ENCODE measurements at places on chromosomes 11 and 22. TPM values are rescaled to one million over a fixed set of nuclear protein-coding genes. Genes with fewer than 3 reads are reported as not detected.

Gene INPP5J
- total RNA-seq, result 7.9 TPM

Gene XKR3
- not detected for total RNA-seq

Gene CEP126
- 4.7 TPM for total RNA-seq

Gene PGA4
- 1.0 TPM for total RNA-seq

- no peak for DNase-seq
Measured at GRCh38 chr11:112882494-112883381, 78.5 kb upstream of the NCAM1 start.

DNA sequence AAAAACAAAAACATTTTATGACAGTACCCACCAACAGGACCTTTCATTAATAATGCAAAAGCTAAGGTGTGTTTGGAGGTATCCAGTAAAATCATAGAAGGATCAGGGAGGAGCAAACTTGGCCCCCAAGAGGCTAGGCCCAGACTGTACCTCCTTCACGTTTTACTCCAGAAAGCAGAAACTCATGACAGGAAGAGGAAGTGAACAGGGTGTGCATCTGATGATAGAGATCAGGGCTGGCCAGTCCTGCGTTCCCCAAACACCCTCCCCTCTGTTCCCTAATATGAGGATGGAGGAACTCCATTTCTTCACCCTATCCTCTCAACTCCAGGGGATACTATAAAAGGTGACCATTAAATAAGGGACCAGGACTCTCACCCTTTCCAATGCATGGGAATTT, 10.2 kb upstream of the MS4A12 start:
- DNase-seq, result no peak

- no peak for DNase-seq
Measured at GRCh38 chr11:106277484-106277883, 200.0 kb downstream of the AASDHPPT start.

GRCh38 chr11:64372802-64373597, 14.0 kb downstream of the RPS6KA4 start:
- no peak for DNase-seq

- DNase-seq, result no peak
Measured at GRCh38 chr11:1770528-1770927, 6.8 kb upstream of the CTSD start.

DNA sequence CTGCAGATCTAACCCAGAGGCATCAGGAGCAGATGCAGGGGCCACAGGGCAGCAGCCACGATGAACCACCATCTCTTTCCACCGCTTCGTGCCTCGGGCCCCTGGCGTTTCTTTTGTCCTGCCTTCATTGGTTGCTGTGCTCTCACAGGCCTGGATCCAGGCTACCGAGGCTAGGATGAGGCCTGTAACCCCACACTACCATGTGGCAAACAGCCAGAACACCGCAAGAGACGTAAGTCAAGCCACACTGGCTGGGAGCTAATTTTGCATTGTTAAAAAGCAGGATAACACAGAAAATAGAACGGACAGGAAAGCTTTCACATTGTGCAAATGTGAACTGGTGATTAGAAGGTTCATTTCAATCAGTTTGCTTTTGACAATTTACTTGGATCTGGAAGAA, 15.7 kb upstream of the ARFGAP3 start:
- no peak for DNase-seq

DNA sequence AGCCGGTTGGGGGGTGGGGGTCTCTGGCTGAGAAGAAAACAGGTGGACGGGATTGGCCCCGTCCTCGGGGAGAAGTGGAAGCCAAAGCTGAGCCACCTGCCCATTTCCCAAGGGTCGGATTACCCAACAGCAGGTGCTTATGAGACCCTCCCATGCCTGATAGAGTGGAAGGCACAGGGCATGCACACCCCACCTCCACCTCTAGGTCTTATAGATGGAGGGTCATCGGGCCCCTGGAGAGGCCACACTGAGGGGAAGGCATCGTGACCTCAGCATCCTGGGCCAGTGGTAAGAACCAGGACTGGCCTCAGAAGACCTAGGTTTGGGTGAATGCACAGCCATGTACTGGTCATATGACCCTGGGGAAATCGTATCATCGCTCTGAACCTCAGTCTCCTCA, 85.9 kb downstream of the BUD13 start:
- DNase-seq, result no peak

DNA sequence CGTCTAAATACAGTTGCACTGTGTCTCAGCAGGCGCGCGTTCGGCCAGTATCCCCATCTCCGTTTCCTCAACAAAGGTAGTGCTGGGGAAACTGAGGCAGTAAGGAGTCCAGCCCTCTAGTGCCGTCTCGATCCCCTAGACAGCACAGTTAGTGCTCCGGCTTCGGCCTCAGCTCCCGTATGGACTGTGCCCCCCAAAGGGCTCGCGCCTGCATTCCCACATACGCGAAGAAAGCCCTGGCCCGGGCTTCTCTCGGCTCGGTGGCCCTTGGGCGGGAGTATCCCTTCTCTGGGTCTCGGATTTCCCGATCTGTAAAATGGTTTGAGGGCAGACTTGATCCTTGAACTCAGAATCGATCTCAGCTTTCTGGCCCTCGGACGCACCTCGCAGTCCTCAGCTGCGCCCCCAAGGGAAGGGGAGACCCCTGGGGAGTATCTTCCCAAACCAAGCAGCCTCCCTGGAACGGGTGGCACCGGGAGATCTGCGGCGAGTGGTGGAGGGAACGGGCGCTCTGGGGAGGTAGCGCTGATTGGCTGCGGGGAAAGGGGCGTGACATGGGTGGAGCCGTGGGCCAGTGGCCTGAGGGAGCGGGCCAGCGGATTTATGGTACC, 759 bp upstream of the PEX16 start:
- peak; percentile 88 for DNase-seq

DNA sequence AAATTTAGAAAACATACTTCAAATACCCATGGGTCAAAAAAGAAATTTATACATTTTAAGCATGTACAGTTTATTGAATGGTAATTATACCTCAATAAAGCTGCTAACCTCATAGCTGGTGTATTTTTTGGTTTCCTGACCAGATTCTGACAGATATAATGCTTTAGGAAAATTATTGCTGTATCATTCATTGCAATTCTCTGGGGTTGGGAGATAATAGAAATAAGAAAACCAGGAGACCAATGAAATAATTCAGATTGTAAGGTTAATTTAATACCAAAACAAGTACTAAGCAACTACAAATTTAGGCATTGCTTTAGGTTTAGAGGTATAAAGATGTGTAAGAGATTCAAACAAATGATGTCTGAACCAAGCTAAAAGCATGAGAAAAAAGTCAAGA, 120.1 kb downstream of the ENTHD1 start:
- DNase-seq, result no peak

- DNase-seq, result no peak
Measured at GRCh38 chr11:103433386-103434072, 324.3 kb downstream of the DYNC2H1 start.

- DNase-seq, result no peak
Measured at GRCh38 chr11:34775417-34775888, 140.7 kb downstream of the APIP start.

DNA sequence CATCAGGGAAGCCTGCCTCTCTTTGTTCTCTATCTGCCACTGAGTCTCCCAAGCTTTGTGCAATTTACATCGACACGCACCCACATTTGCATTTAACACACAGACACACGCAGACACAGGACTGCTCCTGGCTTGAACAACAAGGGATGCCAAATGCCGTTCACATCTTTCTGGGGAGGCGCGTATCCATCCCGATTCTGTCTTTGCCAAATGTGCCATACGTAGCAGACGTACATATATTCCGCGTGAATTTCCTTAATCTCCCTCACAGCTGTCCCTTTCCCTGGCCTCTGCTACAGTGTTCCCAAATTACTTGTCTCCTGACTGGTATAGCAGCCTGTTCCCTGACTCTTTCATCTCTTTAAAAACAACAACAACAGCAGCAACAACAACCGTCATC, 409.5 kb downstream of the MIAT start:
- no peak for DNase-seq

- no peak for DNase-seq
Measured at GRCh38 chr11:117517097-117517496, 189.4 kb downstream of the CEP164 start.

DNA sequence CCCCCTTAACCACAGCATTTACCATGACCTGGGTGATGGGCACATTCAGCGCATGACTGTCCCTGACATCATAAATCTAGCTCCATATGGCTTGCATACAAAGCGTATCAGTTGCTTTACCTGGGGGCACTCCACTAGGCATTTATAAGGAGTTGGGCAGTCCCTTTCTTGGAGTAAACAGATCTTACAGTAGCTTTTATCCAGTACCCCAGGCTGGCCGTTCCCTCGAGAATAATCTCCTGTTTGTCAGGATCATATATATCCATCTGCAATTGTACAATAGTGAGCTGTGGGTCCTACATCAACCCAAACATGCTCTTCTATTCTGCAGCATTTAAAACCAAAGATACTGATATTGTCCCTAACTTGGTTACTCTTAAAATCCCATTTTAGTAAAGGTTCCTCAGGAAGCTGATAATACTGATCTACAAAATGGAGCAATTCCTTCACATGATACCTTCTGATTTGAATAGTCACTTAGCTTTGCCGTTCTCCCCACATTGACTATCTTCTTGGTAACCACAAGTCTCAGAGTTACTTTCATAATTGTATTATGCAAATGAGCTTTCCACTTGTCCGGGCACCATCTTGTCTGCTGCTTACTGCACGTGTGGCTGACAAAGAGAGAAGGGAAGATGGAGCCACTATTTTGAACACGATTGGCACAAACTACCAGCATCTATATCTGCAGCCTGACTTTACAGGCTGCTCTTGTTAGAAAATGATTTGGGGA, 205.0 kb downstream of the CWF19L2 start:
- no peak for DNase-seq

DNA sequence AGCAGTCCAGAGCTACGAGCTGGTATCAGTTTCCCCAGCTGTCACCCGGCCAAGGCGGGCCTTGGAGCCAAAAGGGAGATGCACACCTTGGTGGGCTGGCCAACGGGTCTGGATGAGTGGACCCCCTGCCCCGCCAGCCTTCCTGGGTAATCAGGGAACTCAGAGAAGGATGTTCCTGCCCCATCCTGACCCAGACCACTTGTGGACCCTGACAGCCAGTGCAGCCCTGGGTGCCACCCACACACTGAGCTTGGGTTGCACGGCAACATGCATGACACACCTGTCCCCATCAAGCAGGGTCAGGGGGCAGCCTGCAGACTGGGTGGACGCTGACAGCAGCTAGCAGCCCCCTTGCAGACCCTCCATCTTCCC, 8.6 kb downstream of the SLC25A1 start:
- DNase-seq, result no peak

GRCh38 chr11:123977731-123978347, at the start of gene OR10S1:
TSS of gene OR10S1 (minus strand) at chr11:123977781. CDS start at chr11:123977664, 117 bp downstream.
- no peak for DNase-seq

DNA sequence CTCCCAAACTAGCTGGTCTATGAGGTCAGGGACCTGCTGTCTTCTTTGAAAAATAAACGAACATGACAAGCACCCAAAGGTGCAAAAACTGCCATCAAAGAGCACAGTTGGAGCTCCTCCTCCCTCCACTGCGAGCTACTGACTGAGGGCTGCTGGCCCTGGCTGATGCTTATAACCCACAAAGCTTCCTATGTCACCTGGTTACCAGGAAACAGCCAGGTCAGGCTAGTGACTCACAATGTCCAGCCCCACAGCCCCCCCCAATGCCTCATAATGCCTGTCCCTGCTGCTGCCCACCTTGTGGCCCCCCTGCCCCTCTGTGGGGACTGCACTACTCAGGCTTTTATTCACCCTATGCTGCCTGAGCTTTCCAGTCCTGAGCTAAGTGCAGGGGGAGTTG, at the start of gene DRICH1:
TSS of gene DRICH1 (minus strand) at position 144 of the 400 bp plus-strand sequence. CDS start 298 bp downstream, outside the sequence.
- no peak for DNase-seq

GRCh38 chr22:39267974-39268373, 23.2 kb upstream of the PDGFB start:
- no peak for DNase-seq

GRCh38 chr22:34429314-34429713, 509.0 kb upstream of the LARGE1 start:
- no peak for DNase-seq

All from uterus (tissue), 4 donors.